Left lung (tissue), 14 donors: ENCODE measurements at places on chromosomes 5 and 9. TPM values are rescaled to one million over a fixed set of nuclear protein-coding genes. Genes with fewer than 3 reads are reported as not detected.

DNA sequence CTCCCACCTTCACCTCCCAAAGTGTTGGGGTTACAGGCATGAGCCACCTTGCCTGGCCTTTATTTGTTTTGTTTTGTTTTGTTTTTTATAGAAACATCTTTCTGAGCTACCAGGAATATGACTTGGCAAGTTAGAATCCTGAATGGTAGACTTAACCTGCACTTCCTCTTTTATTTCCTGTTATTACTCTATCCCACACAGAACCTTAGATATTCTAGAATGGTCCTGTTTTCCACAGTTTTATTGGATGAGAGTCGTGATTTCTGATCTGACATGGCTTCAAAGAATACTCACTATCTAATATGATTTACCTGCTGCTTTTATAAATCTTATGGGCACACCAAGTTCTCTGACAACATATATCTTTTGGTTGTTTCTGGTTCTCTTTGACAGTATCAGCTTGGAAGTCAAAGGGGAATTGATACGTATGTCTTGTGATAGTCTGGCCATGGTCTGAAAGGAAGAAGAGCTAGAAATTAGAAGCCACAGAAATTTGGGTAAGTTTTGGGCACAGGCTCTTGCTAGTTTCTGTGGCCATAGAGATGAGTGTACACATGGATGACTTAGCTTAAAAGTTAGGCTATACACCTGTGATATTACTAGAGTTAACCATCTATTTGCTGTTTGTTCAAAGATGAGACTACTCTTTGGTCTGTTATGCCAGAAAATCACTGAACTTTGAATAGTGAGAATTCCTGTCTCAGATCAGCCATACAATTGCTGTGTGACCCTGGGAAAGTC is 4.7 kb upstream of the PANK3 start:
- no peak overlapping the region for H3K4me3 ChIP-seq
- peaks cover 4% of the 10 kb centered on the region for H3K4me1 ChIP-seq
- peaks cover 10% of the 10 kb centered on the region for H3K27me3 ChIP-seq

Gene GPX8
- 68.5 TPM for polyA plus RNA-seq

GRCh38 chr9:111253742-111254437 is 76.1 kb downstream of the OR2K2 start:
- H3K36me3 ChIP-seq, result no peaks in the 10 kb centered on the region
- DNase-seq, result no peak
- peaks cover 9% of the 10 kb centered on the region for H3K4me1 ChIP-seq
- peak overlapping the region; percentile 80 for H3K27ac ChIP-seq
- no peaks in the 10 kb centered on the region for H3K27me3 ChIP-seq
- no peak overlapping the region for H3K4me3 ChIP-seq

Gene CTSV
- 2.9 TPM for polyA plus RNA-seq

DNA sequence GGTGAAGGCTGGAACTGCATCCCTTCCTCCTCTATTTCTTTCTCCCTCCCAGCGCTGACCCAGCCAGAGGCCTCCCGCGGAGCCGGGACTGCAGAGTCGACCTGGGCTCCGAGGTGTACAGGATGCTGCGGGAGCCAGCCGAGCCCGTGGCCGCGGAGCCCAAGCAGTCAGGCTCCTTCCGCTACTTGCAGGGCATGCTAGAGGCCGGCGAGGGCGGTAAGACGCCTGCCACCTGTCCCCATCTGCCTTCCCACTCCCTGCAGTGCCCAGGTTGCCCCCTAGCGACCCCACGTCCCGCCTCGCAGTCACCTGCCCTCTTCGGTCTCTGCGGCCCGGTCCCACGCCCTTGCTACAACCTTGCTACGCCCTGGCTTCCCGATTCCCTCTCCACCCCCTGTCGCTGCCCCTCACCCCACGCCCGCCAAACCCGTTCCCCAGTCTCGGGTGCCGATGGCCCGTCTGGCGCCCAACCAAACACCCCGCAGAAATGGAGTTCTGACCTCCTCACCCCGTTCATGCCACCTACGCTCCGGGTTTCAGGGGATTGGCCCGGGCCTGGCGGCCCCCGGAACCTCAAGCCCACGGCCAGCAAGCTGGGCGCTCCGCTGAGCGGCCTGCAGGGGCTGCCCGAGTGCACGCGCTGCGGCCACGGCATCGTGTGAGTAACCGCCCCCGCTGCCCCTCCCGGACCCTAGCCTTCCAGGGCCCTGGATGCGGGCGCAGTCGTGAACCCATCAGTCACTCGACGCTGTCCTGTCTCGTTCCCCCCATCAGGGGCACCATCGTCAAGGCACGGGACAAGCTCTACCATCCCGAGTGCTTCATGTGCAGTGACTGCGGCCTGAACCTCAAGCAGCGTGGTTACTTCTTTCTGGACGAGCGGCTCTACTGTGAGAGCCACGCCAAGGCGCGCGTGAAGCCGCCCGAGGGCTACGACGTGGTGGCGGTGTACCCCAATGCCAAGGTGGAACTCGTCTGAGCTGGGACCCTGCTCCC is 14.1 kb downstream of the PDLIM4 start:
- H3K4me1 ChIP-seq, result no peaks in the 10 kb centered on the region
- peak; percentile 82 for DNase-seq
- H3K4me3 ChIP-seq, result no peak overlapping the region
- no peaks in the 10 kb centered on the region for H3K36me3 ChIP-seq

- no peaks in the 10 kb centered on the region for H3K27me3 ChIP-seq
- no peak overlapping the region for H3K27ac ChIP-seq
- no peak for DNase-seq
- no peaks in the 10 kb centered on the region for H3K36me3 ChIP-seq
- no peak overlapping the region for H3K4me3 ChIP-seq
These were observed 413.0 kb upstream of the PTPRD start for GRCh38 chr9:11025775-11026174.

Gene CCL27
- polyA plus RNA-seq, result 0.79 TPM

DNA sequence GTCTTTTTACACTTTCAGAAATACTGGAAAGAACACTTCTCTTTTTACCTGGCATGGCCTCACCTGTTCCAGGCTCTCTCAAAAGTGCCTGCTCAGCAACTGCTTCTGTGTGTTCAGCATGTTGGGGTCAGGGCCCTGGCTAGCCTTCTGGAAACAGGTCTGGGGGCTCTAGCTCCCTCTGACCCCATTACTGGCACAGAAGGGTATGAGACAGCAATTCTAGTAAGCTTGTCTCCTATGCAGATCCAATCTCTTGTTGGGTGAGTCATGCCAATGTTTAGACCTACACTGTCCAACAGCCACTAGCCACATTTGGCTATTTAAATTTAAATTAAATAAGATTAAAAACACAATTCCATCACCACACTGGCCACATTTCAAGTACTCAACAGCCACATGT is 80.8 kb downstream of the MAPKAP1 start:
- H3K27ac ChIP-seq, result no peak overlapping the region
- H3K4me3 ChIP-seq, result no peak overlapping the region
- no peaks in the 10 kb centered on the region for H3K27me3 ChIP-seq
- H3K36me3 ChIP-seq, result no peaks in the 10 kb centered on the region

Gene FBLL1
- 0.95 TPM for polyA plus RNA-seq

- H3K4me1 ChIP-seq, result no peaks in the 10 kb centered on the region
- DNase-seq, result no peak
- H3K27me3 ChIP-seq, result no peaks in the 10 kb centered on the region
- no peak overlapping the region for H3K4me3 ChIP-seq
- no peak overlapping the region for H3K27ac ChIP-seq
These were observed 58.2 kb upstream of the DPYSL3 start for GRCh38 chr5:147567917-147568598.

DNA sequence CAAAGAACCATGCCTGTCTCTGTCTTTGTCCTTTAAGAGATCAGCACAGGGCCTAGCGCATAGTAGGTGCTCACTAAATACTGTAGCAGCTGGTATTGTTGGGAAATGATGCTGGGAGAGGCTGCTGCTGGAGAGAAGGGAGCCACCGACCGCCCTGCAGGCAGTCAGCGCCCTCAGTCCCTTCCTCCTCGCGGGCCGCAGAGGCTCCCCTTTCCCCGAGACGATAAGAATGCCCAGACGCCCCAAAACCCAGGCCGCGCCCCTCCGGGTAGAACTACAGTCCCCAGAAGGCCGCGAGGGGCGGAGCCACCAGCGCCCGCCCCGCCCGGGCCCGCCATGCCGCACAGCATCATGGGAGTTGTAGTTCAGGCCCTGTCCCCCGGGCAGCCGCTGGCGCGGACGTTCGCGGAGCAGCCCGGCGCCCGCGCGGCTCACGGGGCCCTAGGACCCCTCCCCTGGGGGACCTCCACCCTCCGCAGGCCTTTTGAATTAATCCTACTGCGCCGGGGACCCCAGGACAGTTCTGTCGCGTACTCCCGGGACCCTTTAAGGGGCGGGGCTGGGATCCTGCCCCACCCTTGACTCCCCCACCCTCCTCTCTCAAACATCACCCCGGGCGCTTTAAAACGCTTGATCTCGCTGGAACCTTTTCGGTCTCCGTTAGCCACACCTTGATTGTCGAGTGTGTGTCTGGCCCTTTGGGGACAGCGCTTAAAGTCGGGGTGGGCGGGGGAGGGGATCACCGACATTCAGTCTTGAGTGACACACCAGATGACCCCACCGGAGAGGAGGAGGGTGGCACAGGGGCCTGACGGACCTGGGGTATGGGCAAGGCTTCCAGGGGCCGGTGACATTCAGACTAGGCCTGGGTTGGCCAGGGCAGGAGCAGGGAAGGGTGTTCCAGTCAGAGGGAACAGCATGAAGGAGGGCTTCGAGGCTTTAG is 24.8 kb upstream of the IER5L start:
- H3K27me3 ChIP-seq, result peaks cover 5% of the 10 kb centered on the region
- H3K4me1 ChIP-seq, result no peaks in the 10 kb centered on the region
- H3K36me3 ChIP-seq, result no peaks in the 10 kb centered on the region
- H3K4me3 ChIP-seq, result peak overlapping the region; percentile 56

GRCh38 chr5:38453921-38454320 is 102.5 kb downstream of the LIFR start:
- no peak overlapping the region for H3K4me3 ChIP-seq
- no peak for DNase-seq
- H3K36me3 ChIP-seq, result no peaks in the 10 kb centered on the region
- H3K4me1 ChIP-seq, result no peaks in the 10 kb centered on the region

Gene HTR4
- polyA plus RNA-seq, result 0.93 TPM

GRCh38 chr9:98008764-98009163 is 25.6 kb downstream of the ANP32B start:
- no peak overlapping the region for H3K27ac ChIP-seq
- DNase-seq, result no peak
- H3K4me3 ChIP-seq, result no peak overlapping the region
- H3K36me3 ChIP-seq, result peaks cover 7% of the 10 kb centered on the region

Gene ST8SIA4
- polyA plus RNA-seq, result 10.7 TPM

Gene GRM6
- 1.4 TPM for polyA plus RNA-seq
